Mesenchymal stem cell (in vitro differentiated cells and primary cell): ENCODE measurements at places on chromosomes 13 and 19.
A peak's percentile ranks its signal among the peaks of the same experiment; 100 is the strongest.

- H3K4me1 ChIP-seq, result peaks cover 11% of the 10 kb centered on the region
- H3K27me3 ChIP-seq, result peaks cover 16% of the 10 kb centered on the region
- H3K4me3 ChIP-seq, result no peak overlapping the region
These were observed 74.9 kb upstream of the SPATA13 start for GRCh38 chr13:24085662-24086061.

GRCh38 chr19:3094601-3095440, 659 bp downstream of the GNA11 start:
- H3K4me3 ChIP-seq, result peak overlapping the region; percentile 98
- H3K36me3 ChIP-seq, result no peaks in the 10 kb centered on the region
- DNase-seq, result peak; percentile 29

- H3K4me1 ChIP-seq, result no peaks in the 10 kb centered on the region
- no peak overlapping the region for H3K4me3 ChIP-seq
- peak overlapping the region; percentile 92 for H3K27ac ChIP-seq
- no peak for DNase-seq
- no peaks in the 10 kb centered on the region for H3K27me3 ChIP-seq
These were observed 828.4 kb upstream of the SLC10A2 start for GRCh38 chr13:103894626-103895025.

DNA sequence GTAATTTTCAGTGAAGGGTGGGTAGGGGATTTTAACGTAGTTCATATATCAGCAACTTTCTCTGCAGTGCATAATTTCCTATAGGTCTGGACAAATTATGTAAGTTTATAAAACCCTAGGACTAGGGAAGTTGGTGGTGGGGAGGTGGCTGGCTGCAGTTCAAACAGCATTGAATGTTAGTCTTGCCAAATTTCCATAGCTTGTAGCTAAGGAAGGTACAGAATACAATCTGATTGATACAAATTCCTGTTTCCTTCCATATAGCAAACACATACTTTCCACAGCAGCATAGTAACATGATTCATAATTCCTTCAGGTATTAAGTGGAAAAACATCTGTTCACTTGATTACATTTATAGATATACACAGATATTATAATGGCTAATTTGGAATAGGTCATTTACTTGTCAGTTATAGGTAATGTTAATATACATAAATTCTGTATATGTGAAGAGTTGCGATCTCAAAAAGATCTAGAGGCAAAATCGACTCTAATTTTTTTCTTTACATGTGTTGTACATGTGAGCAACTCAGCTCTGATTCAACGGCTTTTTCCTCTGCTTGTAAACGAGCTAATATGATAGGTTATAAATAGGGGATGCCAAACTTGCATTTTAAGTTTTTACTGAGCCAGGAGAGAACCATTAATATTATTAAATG, 233.4 kb upstream of the CSNK1A1L start:
- H3K4me3 ChIP-seq, result no peak overlapping the region
- no peak for DNase-seq
- no peaks in the 10 kb centered on the region for H3K27me3 ChIP-seq
- no peaks in the 10 kb centered on the region for H3K36me3 ChIP-seq

DNA sequence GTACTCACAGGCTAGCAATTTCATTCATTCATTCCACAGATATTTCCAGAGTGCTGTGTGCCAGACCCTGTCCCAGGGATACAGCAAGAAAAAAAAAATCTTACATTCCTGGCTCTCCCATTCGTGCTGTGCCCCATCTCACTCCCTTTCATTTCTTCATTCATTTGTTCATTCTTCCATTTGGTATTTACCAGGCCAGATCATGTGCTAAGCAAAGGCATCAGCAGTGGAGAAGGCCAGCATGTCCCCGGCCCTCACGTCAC, 2.3 kb downstream of the MAP3K10 start:
- peaks cover 12% of the 10 kb centered on the region for H3K4me1 ChIP-seq
- no peaks in the 10 kb centered on the region for H3K27me3 ChIP-seq
- H3K36me3 ChIP-seq, result peaks cover 5% of the 10 kb centered on the region
- H3K27ac ChIP-seq, result no peak overlapping the region

- H3K27me3 ChIP-seq, result no peaks in the 10 kb centered on the region
- DNase-seq, result no peak
- H3K4me3 ChIP-seq, result no peak overlapping the region
- H3K36me3 ChIP-seq, result peaks cover 6% of the 10 kb centered on the region
- H3K4me1 ChIP-seq, result peaks cover 3% of the 10 kb centered on the region
- H3K27ac ChIP-seq, result no peak overlapping the region
These were observed 104.5 kb downstream of the SUCLA2 start for GRCh38 chr13:47896546-47896945.

- no peak overlapping the region for H3K4me3 ChIP-seq
- DNase-seq, result no peak
- no peaks in the 10 kb centered on the region for H3K4me1 ChIP-seq
- no peaks in the 10 kb centered on the region for H3K27me3 ChIP-seq
- no peak overlapping the region for H3K27ac ChIP-seq
- H3K36me3 ChIP-seq, result no peaks in the 10 kb centered on the region
These were observed 234.1 kb downstream of the FOXO1 start for GRCh38 chr13:40432018-40432978.

- H3K36me3 ChIP-seq, result no peaks in the 10 kb centered on the region
- H3K4me1 ChIP-seq, result no peaks in the 10 kb centered on the region
- no peak overlapping the region for H3K27ac ChIP-seq
- H3K27me3 ChIP-seq, result no peaks in the 10 kb centered on the region
- no peak for DNase-seq
These were observed 218.0 kb downstream of the RGCC start for GRCh38 chr13:41675306-41675705.

DNA sequence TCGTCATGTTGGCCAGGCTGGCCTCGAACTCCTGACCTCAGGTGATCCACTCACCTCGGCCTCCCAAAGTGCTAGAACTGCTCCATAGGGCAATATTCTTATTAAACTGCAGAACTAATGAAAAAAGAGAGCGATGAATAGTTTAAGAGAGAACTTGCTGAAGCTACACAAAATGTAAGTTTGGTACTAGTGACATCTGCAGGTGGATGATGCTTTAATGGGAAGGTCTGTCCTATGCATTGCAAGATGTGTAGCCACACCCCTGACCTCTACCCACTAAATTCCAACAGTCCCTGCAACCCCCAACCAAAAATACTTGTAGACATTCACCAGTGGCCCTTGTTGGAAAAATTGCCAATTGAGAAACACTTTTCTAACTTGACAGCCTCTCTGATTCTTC, 117.8 kb downstream of the NALCN start:
- no peak overlapping the region for H3K4me3 ChIP-seq
- no peak for DNase-seq
- no peaks in the 10 kb centered on the region for H3K36me3 ChIP-seq
